ENCODE measurements at places on chromosomes 7 and 10.

DNA sequence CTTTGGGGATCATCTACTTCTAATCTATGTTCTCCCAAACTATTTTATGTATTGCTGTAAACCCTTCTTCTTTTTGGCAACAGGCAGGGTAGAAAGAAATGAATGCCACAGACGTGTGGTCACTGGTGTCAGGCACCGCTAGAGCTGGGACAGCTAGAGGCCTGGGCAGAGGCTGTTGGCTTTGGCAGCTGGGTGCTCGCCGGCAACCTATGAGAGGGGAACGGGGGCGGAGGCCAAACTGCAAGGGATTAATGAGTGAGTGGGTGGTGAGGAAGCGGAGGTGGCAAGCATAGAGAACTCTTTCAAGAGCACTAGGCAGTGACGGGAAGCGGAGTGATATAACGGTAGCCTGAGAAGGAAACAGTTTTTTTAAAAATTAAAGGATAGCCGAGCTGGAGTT is 78.5 kb downstream of the CREB5 start:
- no peak for DNase-seq

- no peak for DNase-seq
These were observed 22.1 kb downstream of the ARL5B start for GRCh38 chr10:18681366-18681765.

DNA sequence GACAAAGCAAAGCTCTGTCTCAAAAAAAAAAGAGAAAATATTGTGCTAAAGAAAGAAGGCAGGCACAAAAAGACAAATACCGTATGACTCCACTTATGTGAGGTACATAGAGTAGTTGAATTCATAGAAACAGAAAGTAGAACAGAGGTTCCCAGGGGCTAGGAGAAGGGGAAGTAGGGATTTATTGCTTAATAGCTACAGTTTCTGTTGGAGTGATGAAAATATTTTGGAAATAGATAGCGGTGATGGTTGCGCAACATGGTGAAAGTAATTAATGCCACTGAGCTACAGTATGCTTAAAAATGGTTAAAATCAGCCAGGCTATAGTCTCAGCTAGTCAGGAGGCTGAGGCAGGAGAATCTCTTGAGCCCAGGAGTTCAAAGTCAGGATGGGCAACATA is 18.5 kb upstream of the NPFFR1 start:
- DNase-seq, result no peak

DNA sequence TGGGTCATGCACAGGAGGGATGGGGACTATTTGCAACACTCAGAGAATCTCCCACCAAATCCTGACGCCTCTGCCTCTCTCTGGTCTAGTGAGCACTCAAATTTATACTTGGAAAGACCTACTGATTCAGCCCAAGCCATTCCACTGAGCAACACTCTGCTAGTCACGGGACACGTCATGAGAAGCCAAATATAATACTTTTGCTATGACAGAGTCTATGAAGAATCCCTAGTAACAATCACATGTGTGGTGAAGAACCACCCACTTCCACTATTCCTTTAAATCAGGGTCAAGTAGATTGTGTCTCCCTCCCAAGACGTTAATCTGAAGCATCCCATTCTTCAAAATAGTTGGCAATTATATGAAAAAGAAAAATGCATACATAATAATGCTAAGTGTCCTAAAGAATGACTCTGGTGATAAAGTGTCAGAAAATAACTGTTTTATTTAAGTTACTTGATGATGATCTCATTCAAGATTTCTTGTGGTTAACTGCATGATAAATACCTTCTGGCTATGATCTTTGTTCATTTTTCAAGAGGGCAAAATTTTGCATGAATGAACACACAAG is 28.5 kb downstream of the CHCHD3 start:
- DNase-seq, result no peak

DNA sequence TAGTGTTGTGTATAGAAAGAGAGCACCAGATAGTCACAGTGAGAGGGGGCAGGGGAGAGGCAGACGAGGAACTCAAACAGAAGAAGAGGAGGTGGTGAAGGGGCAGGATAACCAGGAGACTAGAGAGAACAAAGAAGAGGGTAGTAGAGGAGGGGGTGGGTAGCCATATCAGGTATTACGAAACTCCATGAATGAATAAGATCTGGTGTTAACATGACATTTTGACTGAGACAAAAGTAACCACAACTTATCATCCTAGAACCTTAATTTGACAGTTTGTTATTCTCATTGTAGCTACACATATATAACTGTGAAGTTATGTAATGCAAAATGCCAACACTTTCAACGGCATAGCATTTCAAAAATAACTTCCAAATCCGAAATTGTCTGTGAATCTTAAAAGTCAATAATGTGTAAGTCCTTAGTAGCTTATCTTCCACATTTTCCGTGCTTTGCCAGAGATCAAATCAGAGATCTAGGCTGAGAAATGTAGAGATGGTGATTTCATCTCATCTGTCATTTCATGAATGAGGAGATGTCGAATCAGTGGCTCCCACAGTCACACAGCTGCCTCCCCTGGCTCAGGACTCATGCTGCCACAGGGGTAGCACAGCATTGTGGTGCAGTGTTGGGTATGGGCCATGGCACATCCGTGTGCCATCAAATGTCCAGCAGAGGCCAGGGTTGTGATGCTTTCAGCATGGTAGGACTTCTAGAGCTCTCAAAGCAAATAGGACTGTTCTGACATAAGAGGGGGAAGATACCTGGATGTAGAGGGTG is 202.1 kb downstream of the HECW1 start:
- no peak for DNase-seq

- DNase-seq, result no peak
These were observed 39.5 kb downstream of the WNT2 start for GRCh38 chr7:117283371-117283770.

GRCh38 chr10:79158402-79159097 is 89.8 kb downstream of the ZMIZ1 start:
- no peak for DNase-seq

GRCh38 chr7:138898255-138898654 is 82.9 kb downstream of the KIAA1549 start:
- no peak for DNase-seq

DNA sequence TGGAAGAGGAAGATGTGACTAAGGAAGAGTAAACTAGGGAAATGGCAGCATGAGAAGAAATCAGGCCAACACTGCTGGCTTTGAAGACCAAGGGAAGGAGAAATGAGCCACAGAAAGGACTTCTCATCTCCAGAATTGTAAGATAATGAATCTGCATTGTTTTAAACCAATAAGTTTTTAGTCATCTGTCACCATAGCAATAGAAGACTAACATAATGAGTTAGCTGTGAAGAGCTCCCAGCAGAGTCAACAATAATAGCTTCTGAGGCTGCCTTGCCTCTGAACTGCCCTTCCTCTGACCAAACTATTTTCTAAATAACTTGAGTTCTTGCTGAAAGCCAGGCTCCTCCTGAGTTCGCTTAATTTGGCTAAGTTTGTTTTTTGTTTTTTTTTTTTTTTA is 103.6 kb downstream of the CACNA2D1 start:
- no peak for DNase-seq

DNA sequence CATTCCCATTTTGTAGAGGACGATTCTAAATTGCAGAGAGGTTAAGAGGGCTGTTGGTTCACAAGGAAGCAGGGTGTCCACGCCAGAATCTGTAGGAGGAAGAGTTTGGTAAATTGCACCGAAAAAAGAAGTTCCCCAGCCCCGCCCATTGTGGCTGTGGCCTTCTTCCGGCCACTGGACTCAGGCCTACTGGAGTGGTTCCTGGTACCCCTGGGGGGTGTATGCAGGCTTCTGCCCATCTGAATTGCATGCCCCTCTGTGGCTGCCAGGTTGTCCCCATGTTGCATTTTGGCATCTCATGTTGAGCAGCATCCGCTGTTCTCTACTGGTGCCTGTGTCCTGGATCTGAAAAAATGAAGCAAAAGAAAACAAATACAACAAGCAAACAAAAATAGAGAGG is 234.2 kb downstream of the WDR11 start:
- DNase-seq, result no peak

- DNase-seq, result no peak
These were observed 675.8 kb downstream of the PCDH15 start for GRCh38 chr10:54125098-54125747.

- no peak for DNase-seq
These were observed 69.5 kb downstream of the MYL10 start for GRCh38 chr7:101559586-101559985.

DNA sequence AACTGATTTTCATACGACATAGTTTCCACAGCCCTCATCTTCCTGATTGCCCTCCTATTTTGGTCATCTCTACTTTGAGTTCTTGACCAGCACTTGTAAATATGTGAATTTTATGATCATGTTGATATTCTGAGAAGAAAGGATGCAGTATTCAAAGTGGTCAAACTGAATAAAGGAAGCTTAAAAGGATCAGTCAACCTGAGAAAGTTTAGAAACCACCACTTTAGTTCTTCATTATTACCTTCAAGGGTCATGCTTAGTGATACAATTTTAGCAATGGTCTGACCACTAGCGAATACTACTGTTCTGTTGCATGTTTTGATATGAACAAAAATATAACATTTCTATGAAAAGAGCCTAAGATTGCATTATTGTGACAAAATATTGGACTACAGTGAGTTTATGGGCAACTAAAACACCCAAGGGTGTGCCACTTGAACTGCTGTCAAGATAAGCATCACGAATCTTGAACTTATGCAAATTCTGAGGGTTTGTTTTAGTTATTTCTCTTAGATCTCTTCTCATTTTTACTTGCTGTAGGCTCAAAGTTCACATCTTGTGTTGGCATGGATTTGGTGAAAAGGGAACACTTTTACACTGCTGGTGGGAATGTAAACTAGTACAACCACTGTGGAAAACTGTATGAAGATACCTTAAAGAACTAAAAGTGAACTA is 247.7 kb downstream of the IPMK start:
- DNase-seq, result no peak

- no peak for DNase-seq
These were observed 656.5 kb upstream of the COBL start for GRCh38 chr7:51973071-51973470.

- DNase-seq, result no peak
These were observed 231.8 kb upstream of the DKK1 start for GRCh38 chr10:52082307-52082706.

DNA sequence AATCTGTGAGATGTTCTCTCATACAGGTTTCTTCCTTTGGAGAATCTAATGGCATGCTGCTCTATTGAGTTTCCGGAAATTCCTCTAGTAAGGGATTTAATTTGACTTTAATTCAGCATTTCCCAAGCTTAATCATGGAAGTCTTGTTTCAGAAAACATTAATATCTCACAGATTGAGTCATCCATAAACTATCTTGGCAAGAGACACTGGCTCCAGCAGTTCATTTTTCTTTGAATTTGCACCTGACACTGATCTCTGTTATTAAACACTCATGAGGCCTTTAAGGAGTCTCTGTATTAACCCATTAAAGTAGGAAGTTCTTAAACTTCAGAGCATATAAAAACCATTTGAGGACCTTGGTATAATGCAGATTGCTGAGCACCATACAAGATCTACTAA is 3.6 kb upstream of the ITGB8 start:
- DNase-seq, result no peak
